ENCODE measurements at places on chromosomes 5 and 9.

DNA sequence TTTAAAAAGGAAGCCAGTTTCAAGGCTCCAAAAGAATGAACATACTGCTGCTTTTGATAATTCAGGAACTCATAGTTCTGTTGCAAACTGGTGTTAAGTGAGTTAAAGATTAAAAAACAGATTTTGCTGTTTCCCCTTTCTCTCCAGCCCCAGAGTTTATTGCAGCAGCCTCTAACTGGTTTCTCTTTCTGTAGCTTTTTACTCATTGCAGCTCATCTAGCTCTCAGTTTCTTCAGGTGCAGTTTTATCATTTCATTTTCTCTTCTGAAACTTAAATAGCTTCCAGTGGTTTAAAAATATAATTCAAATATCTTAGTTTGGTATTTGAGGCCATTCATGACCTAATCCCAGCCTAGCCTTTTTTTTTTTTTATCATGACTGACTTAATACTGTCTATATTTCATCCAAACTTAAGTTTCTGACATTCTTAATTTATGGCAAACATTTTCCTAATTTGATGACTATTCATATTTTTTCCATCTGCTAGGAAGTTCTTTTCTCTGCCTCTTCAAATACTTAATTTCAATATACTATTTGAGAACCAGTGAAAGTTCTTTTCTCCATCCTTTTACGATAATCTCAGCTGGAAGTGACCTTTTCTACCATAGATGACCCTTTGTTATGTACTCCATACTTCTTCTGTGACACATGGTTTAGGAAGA is 252.7 kb upstream of the GRIA1 start:
- DNase-seq = no peak

- DNase-seq = no peak
These were observed 16.3 kb downstream of the TSPAN17 start for GRCh38 chr5:176663566-176663965.

DNA sequence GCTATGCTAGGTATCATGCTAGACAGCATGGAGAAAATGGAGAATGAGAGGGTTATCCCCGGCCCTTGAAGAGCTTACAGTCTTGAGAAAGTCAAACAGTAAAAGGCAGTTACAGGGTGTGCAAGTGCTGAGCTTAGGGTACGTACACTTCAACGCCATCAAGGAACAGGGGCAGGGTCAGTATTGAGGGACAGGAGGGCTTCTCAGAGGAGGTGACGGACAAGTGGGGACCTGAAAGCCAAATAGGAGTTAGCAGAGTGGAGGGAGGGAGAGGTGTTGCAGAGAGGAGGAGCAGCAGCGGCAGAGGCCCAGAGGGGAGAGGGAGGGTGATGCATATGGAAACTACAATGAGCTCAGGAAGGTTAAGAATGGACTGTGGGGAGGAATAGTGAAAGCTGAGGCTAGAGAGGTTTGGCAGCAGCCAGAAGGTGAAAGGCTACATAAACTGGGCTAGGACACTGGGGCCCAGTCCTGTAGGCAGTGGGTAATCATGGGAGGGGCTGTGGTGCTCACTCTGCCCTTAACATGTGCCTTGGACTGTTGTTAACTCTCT is 88.0 kb downstream of the NRG2 start:
- DNase-seq = no peak

- no peak for DNase-seq
These were observed 137.0 kb downstream of the MRPS30 start for GRCh38 chr5:44945743-44946142.

GRCh38 chr9:110659891-110660541 is 8.6 kb upstream of the MUSK start:
- DNase-seq = no peak

DNA sequence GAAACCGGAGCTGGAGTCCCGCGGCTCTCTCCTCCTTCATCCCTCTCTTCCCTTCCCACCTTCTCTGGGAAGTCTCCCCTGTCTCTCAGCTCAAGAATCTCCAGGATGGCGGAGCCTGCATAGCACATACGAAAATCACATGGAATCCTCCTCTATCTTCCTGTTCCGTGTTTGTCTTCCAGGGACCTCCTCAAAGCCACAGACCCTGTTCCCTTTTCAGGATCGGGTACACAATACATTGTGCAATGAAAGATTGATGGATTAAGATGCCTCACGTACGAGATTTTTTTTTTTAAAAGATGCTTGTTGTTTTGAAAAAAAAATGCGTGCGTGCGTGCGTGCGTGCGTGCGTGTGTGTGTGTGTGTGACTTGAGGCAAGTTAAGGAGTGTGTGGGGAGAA is 46.6 kb upstream of the OLFM1 start:
- no peak for DNase-seq

GRCh38 chr9:132551556-132551955 is 30.9 kb upstream of the BARHL1 start:
- DNase-seq = no peak

DNA sequence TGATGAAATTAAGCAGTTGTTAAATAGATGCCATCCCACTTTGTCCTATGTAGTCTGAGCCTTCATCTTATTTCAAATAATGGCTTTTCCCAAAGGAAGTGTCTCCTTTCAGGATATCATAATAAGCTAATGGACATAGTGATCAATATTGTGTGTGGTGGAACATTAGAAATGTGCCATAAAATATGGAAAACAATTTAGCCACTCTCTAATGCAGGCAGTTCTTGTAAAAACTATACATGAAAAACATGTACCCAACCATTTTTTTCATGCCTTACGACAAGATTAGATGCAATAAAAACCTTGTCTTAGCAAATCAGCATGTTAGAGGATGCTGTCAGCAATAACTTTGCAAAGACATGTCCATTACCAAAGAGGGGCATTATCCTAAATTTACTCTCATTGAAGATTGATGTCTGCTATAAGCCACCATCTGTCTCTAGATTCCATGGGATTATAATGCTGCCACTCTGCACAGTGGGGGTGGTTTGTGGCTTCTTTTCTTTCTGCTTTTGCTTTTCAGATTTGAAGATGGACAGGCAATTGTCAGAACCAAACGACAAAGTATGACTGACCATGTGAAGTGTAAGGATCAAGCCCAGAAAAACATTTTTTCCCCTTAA is 724.0 kb upstream of the ZNF608 start:
- no peak for DNase-seq

GRCh38 chr9:13705918-13706317 is 426.4 kb upstream of the MPDZ start:
- DNase-seq = no peak

DNA sequence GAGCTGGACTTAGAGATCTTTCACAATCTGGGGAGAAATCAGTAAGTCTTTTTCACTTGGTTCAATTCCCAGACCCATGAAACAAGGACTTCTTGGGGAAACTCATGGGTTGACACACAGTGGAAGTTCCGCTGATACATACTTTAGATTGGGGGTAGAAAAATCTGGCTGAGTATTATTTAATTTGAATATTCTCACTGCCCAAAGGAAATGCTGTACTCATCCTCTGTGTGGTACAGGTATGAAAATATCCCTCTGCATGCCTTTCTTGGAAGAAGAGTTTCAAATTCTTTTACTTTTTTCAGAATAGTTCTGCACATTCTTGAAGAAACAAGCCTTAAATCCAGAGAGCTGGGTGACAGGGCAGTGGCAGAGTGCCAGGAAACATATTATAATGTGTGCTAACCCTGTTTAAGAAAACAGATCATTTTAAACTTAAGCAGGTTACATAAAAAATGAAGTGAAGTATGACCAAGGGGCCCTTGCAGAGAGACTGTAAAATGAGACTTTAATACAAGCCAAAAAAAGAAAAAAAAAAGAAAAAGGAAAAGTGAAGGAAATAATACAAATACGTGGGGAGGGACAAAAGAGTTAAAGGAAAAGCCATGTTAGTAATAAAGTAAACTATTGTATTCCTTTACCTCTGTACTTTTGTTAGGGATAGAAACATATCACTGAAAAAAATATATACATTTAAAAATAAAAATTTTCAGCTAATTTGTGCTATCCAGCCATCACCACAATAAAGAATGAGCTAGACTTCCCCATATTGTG is 173.4 kb upstream of the NR3C1 start:
- DNase-seq = no peak

DNA sequence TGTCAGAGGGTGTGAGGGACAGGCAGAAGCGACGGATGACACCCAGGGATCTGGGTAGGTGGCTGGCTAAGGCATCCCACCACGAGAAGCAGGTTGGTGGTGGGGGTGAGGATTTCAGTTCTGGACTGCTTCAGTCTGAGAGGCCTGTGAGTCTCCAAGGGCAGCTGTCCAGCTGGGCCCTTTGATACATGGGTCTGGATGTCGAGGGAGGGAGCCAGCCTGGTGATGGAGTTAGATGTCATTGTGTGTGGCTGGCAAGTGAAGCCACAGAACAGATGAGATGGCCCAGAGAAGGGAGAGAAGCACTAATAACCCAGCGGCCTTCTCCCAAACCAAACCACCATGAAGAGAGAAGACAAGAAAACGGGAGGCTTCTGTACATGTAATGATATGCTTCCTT is 11.1 kb downstream of the MED27 start:
- DNase-seq = no peak

DNA sequence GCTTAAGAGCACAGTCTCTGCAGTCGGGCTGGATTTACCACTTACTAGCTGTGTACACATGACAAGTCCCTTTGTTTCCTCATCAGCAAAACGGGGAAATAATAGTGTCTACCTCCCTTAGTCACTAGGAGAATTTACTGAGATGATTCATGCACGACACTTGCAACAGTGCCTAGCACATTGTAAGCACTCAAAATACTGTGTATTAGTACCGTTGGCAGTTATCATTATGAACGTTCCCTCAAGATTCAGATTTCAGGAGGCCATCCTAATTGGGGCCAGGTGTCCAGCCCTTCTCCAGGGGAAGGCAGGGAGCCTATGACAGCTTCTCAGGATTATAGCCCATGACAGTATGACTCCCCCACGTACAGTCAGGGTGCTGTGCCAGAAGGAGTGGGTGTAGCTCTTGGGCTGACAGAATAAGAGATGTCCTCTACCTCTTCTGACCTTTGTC is 164.3 kb downstream of the DOCK2 start:
- DNase-seq = no peak

DNA sequence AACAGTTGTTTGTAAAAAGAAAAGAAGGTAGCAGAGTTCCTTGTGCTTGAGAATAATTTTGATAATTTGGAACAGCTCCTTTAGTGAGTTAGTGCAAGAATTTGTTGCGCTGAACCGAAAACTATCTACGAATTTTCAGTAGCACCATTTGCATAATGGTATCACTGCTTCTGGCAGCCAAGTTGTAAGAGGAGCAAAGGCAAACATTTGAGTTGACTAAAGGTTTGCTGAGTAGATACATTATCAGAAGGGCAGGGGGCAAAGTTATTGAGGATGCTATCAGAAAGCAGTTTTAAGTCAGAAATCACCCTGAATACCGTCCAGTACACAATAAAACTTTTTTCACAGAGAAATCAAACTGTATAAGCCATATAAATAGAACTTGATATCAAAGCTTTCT is 181.5 kb upstream of the MOCS2 start:
- no peak for DNase-seq

- DNase-seq = no peak
These were observed 64.6 kb downstream of the IL31RA start for GRCh38 chr5:55915783-55916182.

DNA sequence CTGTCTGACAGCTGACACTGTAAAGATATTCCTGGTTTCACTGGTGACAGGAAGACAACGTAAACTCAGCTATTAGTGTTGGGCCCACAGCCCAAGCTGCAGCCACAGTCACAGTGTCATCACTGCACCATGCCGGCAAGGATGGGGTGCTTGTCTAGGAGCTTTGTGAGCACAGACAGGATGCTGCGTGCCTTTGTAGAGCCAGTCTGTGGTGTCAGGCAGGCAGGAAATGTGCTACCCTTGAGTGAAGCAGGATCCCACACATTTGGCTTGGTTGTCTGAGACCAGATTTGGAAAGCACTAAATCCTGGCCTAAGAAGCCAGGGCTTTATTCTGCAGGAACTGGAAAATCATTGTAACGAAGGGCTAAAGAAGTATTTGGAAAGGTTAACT is 121.6 kb upstream of the ADAMTS16 start:
- no peak for DNase-seq

DNA sequence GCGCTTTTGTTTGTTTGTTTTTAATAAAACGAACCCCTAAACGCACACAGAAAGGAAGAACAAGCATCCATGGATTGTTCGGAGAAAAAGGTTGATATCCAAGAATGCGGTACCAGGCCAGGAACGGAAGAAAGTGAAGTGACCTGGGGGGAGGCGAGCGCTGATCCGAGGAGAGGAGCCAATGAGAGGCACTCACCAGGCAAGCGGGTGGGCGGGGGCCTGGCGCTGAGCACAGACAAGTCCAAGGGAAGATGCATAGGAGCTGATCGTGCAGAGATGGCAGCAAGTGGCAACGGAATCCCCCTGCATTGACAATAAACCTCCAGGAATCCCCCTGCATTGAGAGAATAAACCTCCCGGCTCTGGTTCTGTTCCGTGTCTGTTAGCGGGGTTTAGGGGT is 8.4 kb downstream of the OBP2B start:
- DNase-seq = no peak

GRCh38 chr5:74334762-74335384 is 305.7 kb downstream of the ENC1 start:
- no peak for DNase-seq

GRCh38 chr9:89606049-89606623 is 1.3 kb downstream of the GADD45G start:
- DNase-seq = no peak

- DNase-seq = no peak
These were observed 75.0 kb upstream of the TRIO start for GRCh38 chr5:14068136-14068535.

DNA sequence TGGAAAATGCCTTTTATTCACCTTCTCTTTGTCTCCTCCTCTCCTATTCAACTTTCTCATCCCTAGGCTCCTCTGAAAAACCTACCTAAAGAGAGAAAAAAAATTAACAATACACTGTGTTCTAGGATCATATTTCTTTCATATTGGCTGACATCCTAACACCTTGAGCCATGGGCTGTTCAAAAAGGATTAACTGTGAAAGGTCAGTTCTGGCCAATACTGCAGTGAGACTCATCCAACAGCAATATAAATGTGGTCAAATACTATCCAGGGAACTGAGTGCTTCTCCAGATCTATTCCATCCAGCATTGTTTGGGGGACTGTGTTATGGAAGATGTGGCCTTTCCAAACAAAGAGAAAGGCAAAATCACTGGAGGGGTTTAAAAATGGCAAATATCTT is 131.1 kb upstream of the MOCS2 start:
- no peak for DNase-seq

GRCh38 chr5:116090302-116090701 is 5.5 kb downstream of the COMMD10 start:
- DNase-seq = no peak

- no peak for DNase-seq
These were observed 35.4 kb upstream of the RLN1 start for GRCh38 chr9:5375091-5375490.

DNA sequence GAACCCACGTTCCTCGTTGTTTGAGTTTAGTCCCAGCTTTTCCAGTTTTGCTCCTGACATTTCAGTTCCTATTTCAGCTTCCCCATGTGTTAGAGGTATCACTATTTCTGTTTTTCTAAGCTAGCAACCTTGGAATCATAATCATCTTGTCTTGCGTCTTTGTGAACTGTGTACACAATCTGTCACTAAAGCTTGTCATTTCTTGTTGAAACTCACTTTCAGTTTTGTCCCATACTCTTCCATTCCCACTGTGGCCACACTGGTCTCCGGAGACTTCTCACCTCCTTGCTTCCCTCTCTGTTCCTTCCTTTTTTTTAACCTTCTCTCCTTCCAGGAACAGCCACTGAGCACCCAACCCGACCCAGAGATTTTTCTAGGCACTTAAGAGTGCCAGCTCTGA is 36.9 kb downstream of the TGFBR1 start:
- DNase-seq = no peak

Measured in GM12892 (cell line).